ENCODE measurements at places on chromosomes 16 and 17.

DNA sequence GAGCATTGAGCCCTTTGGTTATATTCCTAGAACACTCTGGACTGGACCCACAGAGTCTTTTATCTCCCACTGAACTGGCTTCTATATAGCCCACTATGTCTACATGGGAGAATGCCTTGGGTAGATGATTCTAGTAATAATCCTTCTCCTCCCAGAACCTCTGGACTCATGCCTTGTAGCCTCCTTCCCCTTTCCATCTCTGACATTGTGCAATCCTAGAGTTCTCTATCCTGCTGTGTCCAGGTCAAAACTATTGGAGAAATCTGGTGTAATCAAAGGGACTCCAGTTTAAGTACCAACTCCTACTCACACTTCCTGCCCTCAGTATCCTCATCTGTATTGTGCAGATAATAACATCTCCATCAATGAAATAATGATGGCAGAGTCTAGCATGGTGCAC is 9.1 kb downstream of the RCVRN start:
- DNase-seq = no peak
- H3K27ac ChIP-seq = no peak overlapping the region
- no peaks in the 10 kb centered on the region for H3K36me3 ChIP-seq
- no peak overlapping the region for H3K4me3 ChIP-seq
- no peaks in the 10 kb centered on the region for H3K4me1 ChIP-seq

GRCh38 chr17:41559548-41559947 is 12.3 kb downstream of the KRT9 start:
- H3K36me3 ChIP-seq = no peaks in the 10 kb centered on the region
- no peak for DNase-seq
- H3K4me1 ChIP-seq = no peaks in the 10 kb centered on the region
- H3K27me3 ChIP-seq = peaks cover 34% of the 10 kb centered on the region

- DNase-seq = no peak
- H3K27ac ChIP-seq = no peak overlapping the region
- no peak overlapping the region for H3K4me3 ChIP-seq
- peaks cover 34% of the 10 kb centered on the region for H3K36me3 ChIP-seq
- H3K4me1 ChIP-seq = peaks cover 18% of the 10 kb centered on the region
These were observed 7.0 kb downstream of the CD2BP2 start for GRCh38 chr16:30348113-30348512.

GRCh38 chr16:77574867-77575624 is 140.2 kb upstream of the ADAMTS18 start:
- H3K27me3 ChIP-seq = no peaks in the 10 kb centered on the region
- DNase-seq = no peak
- no peak overlapping the region for H3K4me3 ChIP-seq
- no peaks in the 10 kb centered on the region for H3K36me3 ChIP-seq

GRCh38 chr17:13509527-13509926 is 92.2 kb downstream of the HS3ST3A1 start:
- H3K36me3 ChIP-seq = no peaks in the 10 kb centered on the region
- no peaks in the 10 kb centered on the region for H3K4me1 ChIP-seq
- H3K27me3 ChIP-seq = no peaks in the 10 kb centered on the region
- H3K4me3 ChIP-seq = no peak overlapping the region
- no peak overlapping the region for H3K27ac ChIP-seq
- no peak for DNase-seq

GRCh38 chr17:82900741-82901140 is 60.9 kb upstream of the ZNF750 start:
- no peaks in the 10 kb centered on the region for H3K27me3 ChIP-seq
- peak overlapping the region; percentile 71 for H3K27ac ChIP-seq
- peak overlapping the region; percentile 45 for H3K4me3 ChIP-seq
- DNase-seq = peak; percentile 82

Data from tibial artery (tissue), 4 donors.